ENCODE measurements at places on chromosomes 11 and 22.
A peak's percentile ranks its signal among the peaks of the same experiment; 100 is the strongest.

DNA sequence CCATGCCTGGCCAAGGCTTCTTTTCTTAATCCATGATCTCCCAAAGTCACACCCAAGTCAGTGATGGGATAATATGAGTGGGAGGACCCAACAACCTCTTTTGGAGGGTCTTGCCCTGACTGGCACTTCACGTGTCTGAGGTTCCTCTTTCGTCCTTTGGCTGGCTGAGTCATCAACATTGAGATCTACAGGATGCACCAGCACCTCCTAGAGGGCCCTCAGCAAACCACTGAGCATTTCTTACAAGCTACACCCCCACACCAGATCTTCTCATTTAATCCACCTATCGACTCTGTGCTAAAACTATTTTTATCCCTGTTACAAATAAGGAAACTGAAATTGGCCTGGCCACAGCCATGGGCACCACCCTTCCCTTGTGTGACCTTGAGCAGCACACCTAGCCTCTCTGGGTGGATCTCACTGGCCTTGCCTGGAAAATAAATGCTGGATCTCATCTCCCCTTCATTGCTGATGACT is 63.4 kb downstream of the FLI1 start:
- DNase-seq: peak; percentile 66

GRCh38 chr11:124315052-124315451 is 1.3 kb upstream of the OR8D1 start:
- DNase-seq: no peak

- peak; percentile 83 for DNase-seq
These were observed at the start of gene NFRKB for GRCh38 chr11:129895126-129896041. NFRKB (minus strand) TSS chr11:129895578; CDS start chr11:129892849, 2,729 bp downstream.

DNA sequence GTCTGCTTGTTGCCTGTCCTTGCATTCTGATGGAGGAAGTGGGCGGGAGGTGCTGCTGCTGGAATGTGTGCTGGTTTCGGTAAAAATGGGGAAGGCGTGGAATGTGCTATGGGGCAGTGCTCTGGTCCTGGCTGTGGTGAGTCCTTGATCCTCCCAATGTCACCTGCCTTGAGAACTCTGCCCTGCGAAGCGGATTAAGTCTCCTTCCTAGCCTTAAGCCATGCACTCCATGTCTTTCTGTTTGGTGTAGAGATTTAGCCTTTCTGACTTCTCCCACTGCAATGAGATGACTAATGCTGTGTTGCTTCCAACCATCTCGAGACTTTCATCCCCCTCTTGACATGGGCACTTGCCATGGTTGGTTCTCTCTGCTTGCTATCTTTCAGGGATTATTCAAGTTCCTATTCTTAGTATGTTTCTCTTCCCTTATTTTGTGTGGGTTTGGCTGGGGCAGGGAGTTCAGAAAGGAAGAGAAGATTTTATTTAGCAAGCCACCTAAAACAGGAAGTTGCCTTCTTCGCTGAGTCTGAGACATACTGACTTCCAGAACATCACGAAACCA is 687.9 kb downstream of the NTM start:
- no peak for DNase-seq

DNA sequence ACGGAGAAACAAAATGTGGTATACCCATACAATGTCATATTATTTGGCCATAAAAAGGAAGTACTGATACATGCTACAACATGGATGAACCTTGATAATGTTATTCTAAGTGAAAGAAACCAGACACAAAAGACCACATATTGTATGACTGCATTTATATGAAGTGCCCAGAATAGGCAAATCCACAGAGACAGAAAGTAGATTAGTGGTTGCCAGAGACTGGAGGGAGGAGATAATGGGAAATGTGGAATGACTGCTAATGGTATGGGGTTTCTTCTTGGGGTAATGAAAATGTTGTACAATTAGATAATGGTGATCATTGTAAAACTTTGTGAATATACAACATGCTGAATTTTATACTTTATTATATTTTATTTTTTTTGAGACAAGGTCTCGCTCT is 5.6 kb upstream of the SLC43A1 start:
- DNase-seq: no peak

DNA sequence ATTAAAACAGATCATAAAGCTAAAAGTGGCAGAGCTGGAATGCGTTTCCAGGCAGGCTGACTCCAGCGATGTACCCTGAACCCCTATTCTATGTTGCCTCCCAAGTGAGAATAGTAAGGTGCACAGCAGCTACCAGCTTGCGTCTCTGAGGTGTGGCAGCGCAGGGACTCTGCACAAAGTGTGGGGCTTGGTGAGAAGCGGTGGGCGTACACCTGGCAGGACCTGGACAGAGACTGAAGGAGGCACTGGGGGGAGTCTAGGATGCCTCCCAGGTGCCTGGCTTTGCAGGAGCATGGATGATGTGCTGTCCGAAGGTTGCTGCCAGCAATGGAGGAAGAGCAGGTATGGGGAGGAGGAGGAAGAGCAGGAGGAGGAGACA is 42.9 kb downstream of the AMPD3 start:
- DNase-seq: no peak

DNA sequence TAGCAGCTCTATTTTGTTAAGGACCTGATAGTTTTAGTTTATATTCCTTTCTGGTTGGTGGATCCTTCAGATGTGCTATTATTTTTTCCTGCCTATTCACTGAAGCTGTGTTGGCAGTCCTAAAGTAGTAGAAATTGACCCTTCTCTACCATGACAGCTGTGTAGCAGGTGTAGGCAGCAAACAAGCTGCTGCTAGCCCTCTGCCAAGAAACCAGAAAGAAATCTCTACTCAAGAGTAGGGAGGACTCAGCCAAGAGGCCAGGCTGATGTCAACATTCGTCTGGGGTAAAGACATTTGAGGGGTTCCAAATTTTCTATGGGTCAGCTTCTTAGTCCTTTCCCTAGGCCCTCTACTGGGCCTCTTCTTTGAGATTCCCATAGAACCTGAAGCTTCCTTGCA is 51.2 kb downstream of the CSTF3 start:
- no peak for DNase-seq

DNA sequence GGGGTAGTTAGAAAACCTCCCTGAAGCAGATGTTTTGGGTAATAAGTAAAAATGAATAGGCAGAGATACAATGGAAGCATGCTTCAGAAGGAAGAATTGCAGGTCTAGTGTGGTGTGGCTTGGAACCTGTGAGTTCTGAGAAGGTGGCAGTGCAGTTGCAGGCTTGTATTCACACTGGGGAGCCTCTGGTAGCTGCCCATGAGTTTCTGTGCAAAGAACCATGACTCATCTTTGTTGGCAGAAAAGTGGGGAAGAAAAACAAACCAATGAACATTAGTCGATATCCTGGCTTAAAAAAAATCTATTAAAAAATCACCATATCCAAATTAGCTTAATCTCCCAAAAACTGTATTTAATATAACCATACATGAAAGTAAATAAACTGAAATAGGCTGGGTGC is 232.6 kb downstream of the FAT3 start:
- DNase-seq: no peak

- no peak for DNase-seq
These were observed 350.6 kb downstream of the TENM4 start for GRCh38 chr11:79090191-79090705.

DNA sequence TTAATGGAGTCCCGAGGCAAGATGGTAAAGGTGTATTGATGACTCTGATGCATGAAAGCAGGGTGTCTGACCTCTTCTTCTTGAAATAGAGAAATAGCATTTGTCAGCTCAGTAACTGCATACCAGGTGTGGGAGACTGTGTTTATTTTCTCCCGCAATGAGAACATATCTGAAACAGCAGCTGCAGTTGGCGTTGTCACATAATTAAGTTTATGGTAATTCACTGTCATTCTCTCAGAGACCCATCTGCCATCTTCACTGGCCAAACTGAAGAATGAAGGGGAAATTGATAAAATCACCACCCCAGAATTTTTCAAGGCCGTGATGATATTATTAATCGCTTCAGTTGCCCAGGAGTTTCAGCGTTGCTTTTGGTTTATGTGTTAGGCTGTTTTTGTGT is 20.1 kb upstream of the MCHR1 start:
- no peak for DNase-seq

GRCh38 chr22:39283322-39284141 is 35.9 kb downstream of the RPL3 start:
- DNase-seq: no peak

GRCh38 chr22:42490243-42490832 is 29.3 kb downstream of the RRP7A start:
- DNase-seq: no peak

GRCh38 chr11:123239191-123240150 is 44.4 kb upstream of the CLMP start:
- DNase-seq: no peak

DNA sequence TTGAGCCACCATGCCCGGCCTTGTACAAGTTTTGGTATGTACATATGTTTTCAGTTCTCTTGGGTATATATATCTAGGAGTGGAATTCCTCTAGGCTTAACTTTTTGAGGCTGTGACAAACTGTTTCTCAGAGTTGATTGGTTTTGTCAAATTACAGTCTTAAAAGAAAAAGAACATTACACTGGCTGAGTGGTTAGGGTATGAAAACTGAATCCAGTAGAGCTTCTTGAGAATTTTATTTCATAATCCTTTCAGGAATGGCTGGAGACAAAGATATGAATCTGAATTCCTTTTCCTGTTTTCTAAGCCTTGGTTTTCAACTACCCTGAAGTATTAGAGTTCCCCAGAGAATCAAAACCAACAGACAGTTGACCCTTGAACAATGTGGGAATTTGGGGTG is 6.5 kb downstream of the METTL15 start:
- no peak for DNase-seq

DNA sequence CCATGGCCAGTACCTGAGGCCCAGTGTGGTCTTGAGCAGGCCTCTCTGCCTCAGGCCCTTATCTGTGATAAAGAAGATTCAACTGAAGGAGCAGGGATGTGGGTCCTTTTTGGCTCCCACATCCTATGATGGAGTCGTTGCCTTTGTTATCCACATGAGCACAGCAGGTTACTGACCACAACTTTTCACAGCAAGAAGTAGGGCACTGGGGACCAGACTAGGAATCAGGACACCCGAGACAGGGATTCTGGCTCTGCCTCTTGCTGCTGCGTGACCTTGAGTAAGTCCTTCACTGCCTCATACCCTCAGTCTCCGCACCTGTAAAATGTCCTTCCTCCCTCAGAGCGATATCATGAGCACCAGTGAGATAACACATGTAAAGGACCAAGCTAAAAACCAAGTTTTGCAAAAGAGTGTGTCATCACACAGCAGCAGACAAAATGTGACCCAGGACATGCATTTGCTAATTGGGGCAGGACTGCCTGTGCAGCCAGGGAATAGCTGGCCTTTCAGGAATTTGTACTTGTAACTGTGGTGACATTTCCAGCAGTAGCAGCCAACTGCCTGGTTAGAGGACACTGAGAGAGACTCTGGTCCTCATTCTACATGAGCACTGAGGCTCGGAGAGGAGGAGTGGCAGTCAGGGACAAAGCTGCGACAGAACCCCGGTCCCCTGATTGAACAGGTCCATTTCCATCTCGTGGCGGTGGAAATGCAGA is 13.2 kb upstream of the SMIM35 start:
- no peak for DNase-seq

- no peak for DNase-seq
These were observed 3.9 kb upstream of the AKIP1 start for GRCh38 chr11:8907116-8907515.

- DNase-seq: no peak
These were observed 41.1 kb downstream of the LIF start for GRCh38 chr22:30205281-30206115.

DNA sequence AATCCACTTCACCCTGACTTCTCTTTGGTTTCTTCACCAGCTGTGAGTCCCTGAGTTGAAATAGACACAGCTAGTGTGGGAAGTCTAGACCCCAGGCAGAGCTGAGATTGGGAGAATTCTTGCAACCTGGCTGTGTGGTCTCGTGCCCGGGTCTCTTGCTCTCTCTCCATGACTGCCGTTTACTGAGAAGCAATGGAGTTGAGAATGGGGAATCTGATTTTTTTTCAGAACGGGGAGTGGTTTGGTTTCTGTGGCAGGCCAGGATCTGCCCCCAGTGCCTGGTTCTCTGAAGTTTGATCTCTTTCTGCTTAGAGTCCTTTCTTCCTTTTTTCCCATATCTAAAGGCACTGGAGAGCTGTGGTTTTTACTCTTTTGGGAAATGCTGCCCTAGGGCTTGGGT is 1.5 kb downstream of the SIDT2 start:
- no peak for DNase-seq

GRCh38 chr22:29310863-29311339 is 4.5 kb downstream of the GAS2L1 start:
- no peak for DNase-seq

DNA sequence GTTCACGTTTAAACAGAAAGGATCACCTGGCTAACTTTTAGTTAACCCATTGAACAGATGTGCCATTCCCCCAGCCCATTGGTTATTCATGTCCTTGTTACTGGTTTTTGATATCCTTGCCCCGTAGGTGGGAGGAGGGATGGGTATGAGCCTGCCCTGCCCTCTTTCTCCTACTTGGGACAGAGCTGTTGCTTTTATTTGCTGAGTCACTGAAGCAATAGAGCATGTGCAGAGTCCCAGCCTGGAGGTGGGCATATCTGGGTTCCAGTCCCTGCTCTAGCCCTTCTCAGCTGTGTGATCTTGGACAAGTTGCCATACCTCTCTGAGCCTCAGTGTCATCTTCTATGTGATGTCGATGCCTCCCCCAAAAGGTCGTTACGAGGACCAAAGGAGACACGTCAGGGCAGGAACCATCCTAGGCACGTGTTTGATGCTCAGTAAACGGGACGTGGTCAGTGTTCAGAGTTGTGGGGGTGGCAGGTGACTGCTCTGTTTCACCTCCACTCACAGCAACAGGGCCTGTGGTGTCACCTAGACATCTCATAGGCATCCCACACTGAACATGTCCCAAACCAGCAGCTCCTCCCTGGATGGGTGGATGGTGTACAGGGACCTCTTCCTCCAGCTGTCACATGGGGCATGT is 61.0 kb downstream of the BMAL1 start:
- DNase-seq: no peak

GRCh38 chr22:37827056-37827455 is 3.9 kb downstream of the GALR3 start:
- DNase-seq: no peak

- DNase-seq: no peak
These were observed 657 bp upstream of the MAPK8IP2 start for GRCh38 chr22:50599816-50600455.

DNA sequence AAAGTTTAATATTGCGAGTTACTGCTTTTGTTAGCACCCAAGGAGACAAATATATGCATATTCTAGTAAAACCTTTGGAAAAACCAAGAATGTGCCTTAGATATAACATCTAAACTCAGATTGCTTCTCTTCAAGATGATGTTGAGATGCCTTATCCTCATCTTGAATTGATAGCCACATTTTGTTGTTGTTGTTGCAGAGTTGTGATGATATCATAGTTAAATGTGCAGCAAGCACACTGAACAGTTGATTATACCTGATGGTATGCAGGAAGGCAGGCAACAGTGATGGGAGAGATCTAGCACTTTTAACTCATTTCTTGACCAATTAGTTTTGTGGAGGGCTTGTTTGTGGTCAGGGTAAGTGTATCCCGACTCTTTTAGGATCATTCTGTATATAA is 48.0 kb downstream of the KDM2A start:
- no peak for DNase-seq
